ENCODE measurements at places on chromosomes 1 and 21.

DNA sequence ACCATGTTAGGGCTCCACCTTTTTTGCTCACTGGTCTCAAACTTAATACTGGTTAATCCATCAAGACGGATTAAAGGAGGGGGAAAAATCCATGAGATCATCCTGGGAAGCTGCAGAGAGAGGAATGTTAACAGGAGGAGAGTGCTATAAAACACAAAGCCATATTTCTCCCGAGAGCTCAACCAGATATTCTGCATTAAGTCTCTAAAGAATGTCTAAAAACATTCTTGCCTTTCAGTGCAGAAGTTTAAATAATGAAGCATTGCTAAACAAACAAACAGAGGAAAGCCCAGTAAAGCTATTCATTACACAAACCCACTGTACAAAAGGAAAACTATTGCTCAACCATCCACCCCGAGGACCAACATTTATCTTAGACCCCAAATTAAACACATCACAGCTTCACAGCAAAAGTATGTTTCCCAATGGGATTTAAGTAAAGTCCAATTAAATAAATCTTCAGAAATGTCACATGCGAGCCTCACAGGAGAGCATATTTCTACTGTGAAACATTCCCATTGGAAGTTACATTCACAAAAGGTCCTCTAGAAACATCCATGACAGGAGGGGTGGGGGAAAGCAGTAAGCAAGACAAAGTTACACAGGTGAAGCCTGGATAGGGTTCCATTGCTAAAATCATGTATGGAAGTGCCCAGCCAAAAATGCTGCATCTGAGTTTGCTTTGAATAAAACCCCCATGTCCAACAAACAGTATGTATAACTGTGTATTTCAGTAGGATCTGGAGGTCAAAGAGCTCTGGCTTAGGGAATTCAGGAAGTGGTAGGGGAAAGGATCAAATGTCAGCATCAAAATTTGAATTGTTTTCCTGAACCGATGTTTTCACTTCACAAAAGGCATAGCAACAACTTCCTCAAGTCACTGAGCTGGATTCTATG lies 23.3 kb downstream of the DUSP10 start:
- peak; percentile 92 for DNase-seq

DNA sequence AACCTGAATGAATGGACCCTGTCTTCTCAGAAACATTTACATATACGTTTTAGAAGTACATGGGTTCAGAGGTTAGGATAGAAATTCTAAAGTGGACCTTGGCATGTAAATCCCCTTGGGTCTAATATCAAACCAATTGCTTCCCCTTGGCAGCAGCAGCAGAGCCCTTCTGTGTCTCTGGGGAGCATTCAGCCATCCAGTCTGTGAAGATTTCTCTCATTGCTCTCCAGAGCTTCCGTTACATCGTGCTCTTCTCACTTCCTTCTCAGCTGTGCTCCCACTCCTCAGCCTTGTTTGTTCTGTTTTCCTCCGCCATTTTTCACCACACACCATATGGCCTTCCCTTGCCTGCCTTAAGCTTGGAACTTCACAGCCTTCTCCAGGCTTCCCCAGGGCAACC lies 61.5 kb upstream of the ATP1B1 start:
- no peak for DNase-seq

DNA sequence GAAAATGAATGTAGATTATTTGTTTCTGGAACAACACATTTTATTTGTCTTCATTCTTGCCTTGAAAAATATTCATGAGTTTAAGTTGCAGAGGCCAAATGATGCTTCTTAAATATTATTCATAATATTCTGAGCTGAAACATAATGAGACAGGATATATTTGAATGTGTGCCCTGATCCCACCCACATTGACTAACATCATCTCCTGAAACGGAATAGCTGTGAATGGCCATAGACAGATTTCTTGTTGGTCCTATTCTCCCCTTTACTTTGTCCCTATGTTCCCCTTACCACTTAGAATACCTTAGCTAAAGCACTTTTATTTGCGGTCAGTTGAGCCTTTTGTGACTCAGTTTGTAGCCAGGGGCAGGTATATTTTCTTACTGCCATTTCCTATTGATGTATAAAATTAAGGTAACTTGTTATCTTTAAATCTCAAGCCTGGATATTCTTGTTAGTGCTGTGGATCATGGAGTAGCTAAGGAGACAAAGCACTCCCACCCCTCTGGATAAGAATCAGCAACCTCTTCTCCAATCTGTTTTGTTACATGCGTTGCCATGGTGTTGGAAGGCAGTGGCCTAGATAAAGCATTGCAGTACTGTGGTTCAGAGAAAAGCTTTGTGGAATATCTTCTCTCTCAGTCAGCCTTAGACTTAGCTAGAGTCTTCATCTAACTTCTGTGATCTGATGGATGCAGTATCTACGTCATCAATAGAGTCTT lies 478.5 kb upstream of the DEPDC1 start:
- peak; percentile 68 for DNase-seq

DNA sequence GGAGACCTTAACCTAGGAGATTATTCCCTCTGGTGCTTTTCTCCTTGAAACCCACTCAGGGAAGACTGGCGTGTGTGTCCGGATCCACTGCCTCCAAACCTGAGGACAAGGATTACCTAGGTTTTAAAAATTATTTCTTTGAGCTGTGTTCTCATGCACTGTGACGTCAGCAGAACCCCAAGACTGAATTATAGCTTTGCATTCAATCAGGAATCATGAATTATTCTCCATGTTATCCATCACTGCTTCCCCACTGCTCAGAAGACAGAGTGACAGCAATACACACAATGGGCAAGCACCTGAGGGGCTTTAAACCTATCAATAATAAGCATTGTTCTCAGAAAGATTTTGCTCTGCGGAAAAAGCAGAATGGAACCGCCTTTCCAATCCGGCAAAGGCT lies 253.2 kb upstream of the FOXD3 start:
- DNase-seq: no peak

DNA sequence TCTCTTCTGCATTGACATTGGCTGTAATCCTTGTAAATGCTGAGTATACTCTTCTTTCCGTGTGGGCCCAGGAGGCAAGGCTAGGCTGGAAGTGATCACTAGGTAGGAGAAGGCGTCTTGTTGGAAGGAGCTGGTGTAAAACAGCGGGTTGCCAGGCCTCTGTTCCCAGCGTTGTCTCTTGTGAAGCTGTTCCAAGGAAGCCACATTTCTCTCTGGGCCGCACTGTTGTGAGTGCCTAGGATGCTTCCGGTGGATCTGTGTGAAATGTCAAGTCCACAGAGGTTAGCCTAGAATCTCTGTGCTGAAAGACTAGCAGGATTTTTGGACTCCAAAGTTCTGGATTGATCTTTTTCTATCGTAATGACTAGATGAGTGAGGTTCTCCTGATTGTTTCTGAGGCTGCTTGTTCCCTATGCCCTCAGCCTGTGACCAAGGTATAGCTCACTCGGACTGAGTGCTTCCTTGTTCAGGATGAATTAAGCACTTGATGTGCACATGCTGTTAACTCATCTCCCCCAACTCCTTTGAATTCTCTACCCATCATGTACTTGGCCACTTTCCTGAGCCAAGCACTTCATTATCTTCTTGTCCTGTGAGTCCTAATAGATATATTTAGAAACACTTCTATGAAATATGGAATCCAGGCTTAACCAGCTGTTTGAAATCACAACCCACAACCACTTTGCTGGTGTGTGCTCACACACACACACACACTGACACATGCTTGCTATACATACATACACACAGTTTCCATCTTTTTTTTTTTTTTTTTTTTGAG lies 63.3 kb downstream of the PBX1 start:
- DNase-seq: no peak

DNA sequence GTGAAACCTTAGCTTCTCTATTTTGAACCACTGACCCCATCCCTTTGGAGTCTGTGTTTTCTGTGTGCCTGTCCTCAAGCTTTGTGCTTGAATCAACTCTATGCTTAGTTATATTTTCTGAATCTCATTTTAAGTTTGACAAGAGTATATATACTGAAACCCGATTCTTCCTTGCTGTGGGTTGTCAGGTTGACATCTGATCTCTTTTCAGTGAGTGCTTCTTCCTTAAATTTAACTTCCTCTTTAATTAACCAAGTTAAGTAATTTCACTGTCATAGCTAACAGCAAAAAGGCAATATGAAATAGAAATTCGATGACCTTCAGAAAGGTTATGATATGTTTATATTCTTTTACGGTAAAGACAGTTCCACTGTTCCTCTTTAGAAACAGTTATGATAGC lies 69.4 kb downstream of the C1orf21 start:
- DNase-seq: no peak

GRCh38 chr1:222736470-222736869 lies 532 bp upstream of the FAM177B start:
- DNase-seq: no peak

DNA sequence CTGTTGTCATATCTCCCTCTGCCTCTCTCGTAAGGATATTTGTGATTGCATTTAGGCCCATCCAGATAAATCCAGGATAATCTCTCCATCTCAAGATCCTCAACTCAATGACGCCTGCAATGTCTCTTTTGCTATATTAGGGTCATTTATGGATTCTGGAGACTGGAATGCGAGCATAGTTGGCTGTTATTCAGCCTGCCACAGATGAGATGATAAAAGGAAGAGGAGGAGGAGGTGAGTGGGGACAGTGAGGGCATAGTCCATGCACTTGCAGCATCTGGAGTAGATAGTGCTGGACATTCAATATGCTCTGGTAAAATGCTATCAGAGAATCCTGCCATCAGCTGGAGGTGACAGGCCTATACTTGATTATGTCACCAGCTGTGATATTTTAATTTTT lies 131.6 kb upstream of the CACNA1E start:
- no peak for DNase-seq

DNA sequence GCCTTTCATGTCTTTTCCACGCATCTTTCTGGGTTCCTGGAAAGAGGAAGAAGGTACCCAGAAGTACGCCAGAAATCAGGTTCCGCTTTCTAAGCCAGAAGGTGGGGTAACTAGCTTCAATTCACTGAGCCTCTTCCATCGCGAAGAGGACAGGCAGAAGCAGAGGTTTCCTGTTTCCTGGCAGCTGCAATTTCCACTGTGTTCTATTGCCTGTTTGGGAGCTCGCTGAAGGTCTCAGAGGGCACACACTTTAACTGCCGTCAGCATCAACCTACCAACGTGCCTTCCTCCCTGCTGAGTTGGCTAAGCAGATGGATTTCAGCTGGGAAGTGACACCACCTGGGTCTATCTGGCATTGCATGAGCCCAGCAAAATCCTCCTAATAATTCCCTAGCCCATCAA lies 10.0 kb downstream of the NCF2 start:
- no peak for DNase-seq

GRCh38 chr1:155202731-155203515 lies 4.8 kb downstream of the THBS3 start:
- DNase-seq: no peak

- no peak for DNase-seq
These were observed 2.5 kb upstream of the COG2 start for GRCh38 chr1:230639714-230640209.

DNA sequence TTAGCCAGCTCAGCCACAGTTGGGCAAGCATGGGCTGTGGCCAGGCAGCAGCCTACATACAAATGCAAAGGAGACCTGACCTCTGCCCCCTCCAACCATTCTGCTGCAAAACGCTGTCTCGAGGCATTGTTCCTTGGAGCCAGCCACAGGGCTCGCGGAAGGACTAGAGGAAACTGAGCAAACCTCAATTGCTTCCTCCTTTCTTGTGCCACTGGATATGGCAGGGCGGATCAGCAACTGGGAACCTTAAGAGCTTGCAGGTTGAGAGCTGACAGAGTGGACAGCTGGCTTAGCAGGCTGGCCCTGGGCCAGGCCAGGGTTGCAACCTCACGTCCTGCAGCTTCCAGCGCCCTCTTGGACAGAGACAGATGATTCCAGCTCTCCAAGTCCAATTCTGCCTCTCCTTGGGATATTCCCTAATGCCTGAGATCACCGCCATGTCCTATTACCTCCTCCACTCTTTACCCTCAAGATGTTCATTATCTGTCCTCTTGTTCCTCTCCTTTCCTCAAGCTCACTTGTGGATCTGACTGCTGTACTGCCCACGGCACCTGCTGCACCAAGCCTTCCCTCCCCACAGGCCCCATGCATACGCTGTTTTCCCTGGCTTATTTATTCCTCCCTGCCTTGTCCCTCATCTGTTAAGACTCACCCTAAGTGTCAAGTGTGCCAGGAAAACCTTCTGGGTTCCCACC lies 67.5 kb downstream of the SDC3 start:
- DNase-seq: no peak

DNA sequence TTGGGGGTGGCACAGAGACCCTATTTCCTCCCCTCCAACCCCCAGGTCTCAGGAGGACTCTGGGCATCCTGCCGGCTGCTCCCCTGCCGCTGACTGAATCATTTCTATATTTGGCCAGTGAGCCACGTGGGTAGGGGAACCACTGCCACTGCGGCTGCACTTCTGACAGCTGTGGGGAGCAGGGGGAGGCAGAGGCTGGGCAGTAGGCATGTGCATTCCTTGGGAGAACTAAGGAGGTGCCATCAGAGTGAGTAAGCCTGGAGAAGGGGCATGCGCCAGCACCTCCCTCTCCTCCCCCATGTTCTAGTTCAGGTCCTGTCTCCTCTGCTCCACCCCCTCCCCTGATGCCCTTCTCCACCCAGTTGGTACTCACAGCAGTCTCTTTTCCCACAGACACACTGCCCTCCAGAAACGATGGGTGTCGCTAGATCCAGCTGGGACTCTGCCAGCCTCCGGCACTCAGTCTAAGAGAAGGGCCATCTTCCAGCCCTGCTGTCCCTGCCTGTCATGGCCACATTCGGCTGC lies 12.0 kb downstream of the PPFIA4 start:
- peak; percentile 93 for DNase-seq

GRCh38 chr1:212938846-212939245 lies 11.5 kb upstream of the VASH2 start:
- no peak for DNase-seq

DNA sequence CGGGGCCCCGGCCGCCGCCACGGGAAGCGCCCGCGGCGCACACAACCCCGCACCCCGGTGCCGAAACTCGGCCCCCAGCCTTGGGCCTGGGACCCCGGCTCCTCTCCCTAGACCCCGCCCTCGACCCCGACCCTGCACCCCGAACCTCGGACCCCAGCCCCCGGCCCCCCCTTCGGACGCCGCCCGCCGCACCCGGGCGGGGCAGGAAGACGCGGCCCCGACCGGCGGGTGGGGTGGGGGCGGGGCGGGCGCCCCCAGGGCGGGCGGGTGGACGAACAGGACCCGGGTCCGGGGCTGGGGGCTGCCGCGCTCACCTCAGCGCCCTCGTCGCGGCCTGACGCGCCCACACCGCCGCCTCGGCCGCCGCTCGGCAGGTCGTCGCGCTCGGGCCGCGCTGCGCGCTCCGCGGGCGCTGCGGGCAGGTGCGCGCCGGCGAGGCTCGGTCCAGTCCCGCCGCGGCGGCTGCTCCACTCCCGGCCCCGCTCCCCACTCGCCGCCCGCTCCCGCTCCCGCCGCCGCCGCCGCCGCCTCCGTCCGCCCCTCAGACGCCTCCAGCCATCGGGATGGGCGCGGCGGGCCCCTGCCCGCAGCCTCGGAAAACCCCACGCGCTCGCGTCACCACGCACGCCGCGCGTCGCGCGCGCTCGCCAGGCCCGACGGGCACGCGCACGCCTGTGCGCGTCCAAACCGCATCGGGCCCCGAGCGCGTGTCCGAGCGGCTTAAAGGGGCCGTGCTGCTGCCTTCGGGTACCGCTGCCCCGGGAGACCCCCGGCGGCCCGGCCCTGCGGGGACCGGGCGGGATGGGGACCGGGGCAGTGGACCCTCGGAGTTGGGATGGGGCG lies at the start of gene GNB1:
GNB1 (minus strand) TSS at position 582 of the 843 bp plus-strand sequence. CDS start 65,634 bp downstream, outside the sequence.
- peak; percentile 98 for DNase-seq

GRCh38 chr1:246161626-246162025 lies 345.5 kb downstream of the SMYD3 start:
- DNase-seq: peak; percentile 52

- DNase-seq: peak; percentile 87
These were observed at the start of gene C1orf56 for GRCh38 chr1:151047591-151047924. C1orf56 (plus strand) TSS chr1:151047751; CDS start chr1:151047848, 97 bp downstream.

GRCh38 chr1:155485945-155486344 lies 76.7 kb downstream of the ASH1L start:
- no peak for DNase-seq

Measured in astrocyte of the hippocampus (primary cell).